Naive thymus-derived CD4-positive, alpha-beta T cell (primary cell): ENCODE measurements at places on chromosomes 11 and 22.

GRCh38 chr11:108319541-108320145 is 96.8 kb downstream of the ATM start:
- DNase-seq = no peak

DNA sequence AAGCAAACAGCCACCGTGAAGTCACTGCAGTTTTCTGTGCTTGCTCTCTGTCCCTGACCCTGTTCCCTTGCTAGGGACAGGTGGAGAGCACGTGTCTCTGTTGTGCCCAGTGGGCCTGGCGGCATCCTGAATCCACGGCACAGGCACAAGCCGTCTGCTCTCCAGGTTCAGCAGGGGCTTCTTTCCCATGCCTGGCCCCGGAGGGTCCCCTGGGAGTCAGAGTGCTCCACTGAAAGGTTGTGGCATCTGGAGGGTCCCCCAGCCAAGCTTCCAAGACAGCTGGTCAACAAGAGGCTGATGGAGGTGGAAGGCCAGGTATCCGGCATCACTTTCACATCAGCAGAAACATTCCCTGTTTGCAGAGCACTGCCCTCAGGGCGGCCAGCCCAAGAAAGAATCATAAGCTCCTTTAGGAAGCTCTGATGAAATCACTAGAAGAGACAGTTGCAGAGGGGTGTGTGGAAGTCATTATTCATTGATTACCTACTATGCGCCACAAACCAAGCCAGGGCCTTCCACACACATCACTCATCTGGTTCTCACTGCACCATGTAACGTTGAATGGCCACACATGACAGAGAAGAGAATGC is 346.4 kb upstream of the B3GAT1 start:
- DNase-seq = no peak

DNA sequence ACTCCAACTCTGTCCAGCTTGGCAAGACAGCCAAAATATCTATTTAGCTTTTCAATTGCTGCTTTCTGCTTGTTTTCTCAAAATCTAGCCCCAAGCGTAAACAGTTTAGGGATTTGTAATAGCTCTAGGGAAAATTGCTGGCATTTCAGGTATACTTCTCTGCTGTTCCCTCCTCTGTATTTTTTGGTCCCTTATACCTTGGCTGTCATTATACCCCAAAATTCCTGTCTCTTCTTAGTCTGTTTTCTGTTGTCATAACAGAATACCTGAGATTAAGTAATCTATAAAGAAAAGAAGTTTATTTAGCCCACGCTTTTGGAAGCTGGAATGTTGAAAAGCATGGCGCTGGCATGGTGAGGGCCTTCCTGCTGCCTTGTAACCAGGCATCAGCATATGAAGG is 23.5 kb downstream of the MCAM start:
- DNase-seq = no peak

DNA sequence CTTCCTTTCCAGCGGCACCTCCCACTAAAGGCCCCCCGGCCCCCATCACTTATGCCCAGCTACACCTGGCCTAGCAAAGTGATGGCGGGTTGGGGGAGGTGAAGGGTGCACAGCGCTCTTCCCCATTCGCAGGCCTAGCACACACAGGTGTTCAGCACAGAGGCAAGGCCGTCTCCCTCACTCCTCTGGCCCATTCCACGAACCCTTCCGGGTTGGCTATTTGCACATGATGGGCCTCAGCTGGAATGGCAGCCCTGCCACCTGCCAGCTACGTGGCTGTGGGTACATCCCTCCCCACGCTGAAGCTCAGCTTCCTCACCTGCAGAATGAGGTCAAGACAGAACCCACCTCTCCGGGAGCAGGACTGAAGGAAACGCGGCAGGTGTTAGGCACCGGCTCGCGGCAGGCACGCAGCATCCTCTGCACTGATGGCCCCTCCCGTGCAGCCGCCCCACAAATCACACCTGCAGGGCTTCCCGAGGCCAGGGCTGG is 4.8 kb downstream of the KIAA0930 start:
- no peak for DNase-seq

- DNase-seq = no peak
Measured at GRCh38 chr11:113721462-113722066, 15.5 kb upstream of the TMPRSS5 start.

DNA sequence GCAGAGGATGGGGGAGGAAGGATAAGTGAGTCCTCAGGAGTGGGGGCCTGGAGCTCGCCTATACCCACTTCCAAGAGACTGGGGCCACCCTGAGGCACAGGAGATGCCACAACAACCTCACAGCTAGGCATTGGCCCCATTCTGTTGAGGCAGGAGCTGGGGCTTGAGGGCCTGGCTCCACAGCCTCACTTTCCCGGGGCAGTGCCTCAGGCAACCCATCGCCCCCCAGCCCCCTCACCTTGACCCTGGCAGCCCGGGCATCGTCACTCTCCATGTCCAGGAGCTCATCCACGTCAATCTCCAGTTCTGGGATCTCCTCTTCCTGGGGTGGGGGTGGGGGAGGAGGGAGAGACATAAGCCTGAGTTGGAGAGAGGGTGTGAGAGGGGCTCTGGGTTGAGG is 1.8 kb downstream of the PPP1R14B start:
- DNase-seq = no peak

GRCh38 chr11:71504531-71504930 is 22.5 kb upstream of the KRTAP5-7 start:
- no peak for DNase-seq

DNA sequence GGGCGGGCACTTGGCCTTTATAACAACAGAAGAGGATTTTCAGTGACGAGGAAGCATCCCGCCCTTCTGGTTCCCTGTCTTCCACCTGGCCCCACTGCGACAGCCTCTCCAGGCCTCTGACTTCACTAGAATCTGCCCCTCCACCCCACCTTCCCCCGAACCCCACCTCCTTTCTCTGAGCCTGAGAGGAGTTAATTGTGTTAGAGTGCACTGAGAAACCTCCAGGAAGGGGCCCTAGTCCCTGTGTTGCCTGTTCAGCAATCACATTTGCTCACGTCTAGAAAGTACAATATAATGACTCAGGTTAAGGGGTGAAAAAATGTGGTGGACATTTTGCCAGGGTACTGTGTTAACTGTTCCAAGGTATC is 38.8 kb downstream of the PTPRJ start:
- no peak for DNase-seq

GRCh38 chr11:94673951-94674491 is 94.1 kb upstream of the AMOTL1 start:
- DNase-seq = no peak

DNA sequence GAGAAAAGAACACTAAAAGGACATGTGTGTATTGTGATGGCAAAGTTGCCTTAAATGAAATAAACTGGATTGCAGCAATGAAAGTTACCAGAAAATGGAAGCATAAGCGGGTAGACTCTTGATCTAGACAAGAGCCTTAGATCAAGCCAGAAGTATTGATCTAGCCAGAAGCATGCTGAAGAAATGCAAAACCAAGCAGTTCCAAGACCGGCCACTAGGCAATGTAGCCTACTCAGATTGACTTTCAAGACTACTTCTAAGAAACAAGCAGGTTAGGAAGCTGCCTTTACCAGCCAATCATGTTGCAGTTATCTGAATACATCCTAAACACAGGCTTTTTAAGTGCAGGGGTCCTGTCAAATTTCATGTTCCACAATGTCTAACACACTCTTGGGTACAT is 54.6 kb downstream of the KCNA4 start:
- no peak for DNase-seq

GRCh38 chr11:1931341-1932104 is 12.0 kb downstream of the TNNT3 start:
- DNase-seq = no peak

- no peak for DNase-seq
Measured at GRCh38 chr11:19239039-19239438, 1.7 kb downstream of the E2F8 start.

GRCh38 chr22:37240941-37241320 is 3.1 kb downstream of the RAC2 start:
- no peak for DNase-seq

DNA sequence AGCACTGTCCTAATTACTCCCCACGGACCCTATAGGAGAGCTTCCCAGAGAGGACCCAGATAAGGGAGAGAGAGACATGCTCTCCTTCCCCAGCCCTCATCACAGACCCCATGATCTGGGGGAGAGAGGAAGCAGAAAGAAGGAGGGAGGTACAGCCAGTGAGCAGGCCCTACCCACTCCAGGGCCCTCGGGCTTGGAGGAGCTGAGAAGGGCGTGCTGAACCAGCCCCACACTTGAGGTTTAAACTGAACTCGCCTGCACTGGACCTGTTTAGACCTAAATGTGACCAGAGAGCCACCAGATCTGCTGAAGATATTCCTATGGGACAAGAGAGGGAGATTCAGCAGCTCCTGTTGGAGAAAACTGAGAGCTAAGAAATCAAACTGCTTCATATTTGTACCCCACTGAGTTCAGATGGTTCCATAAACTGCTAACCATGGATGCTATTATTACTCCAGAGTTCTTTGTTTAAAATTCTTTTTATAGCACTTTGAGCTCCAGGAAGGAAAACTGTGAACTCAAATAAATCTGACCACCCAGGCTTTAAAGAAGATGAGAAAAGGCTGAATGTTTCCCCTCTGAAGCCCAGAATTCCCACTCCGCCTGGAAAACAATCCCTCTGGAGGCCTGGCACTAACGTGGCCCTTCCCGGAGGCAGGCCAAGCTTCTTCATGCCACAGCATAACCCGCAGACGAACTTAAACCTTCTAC is 67.2 kb downstream of the EFCAB6 start:
- DNase-seq = no peak

GRCh38 chr11:16321148-16321547 is 35.2 kb downstream of the SOX6 start:
- DNase-seq = no peak

GRCh38 chr11:121464352-121464946 is 11.7 kb upstream of the SORL1-AS1 start:
- peak; percentile 42 for DNase-seq

DNA sequence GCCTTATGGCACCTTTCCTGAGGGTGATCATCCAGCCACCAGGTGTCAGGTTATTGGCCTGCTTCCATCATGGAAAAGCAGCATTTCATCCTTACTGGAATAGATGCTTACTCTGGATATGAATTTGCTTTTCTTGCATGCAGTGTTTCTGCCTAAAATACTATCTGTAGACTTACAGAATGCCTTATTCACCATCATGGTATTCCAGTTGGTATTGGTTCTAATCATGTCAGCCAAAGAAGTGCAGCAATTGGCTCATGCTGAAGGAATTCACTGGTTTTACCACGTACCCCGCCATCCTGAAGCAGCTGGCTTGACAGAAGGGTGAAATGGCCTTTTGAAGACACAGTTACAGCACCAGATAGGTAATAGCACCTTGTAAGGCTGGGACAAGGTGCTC is 194.2 kb downstream of the AASDHPPT start:
- DNase-seq = no peak

GRCh38 chr22:21712751-21713427 is 22.7 kb downstream of the YPEL1 start:
- peak; percentile 44 for DNase-seq

DNA sequence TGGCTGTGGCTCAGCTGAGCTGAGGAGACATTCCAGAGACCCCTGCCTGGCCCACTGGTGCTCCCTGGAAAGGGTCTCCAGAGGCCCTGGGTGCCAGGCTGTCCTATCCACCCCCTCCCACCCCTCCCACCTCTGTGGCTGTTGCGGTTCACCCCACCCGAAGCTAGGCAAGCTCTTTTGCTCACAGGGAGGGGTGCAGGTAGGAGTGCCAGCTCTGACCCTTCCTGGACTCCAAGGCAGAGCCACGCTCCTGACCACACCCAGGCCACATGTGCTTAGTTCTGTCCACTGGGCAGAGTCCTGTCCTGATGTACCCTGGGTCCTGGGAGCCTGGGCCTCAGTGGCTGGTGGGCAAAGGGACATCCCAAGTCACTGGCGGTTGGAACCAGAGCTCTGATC is 16.4 kb downstream of the IL17REL start:
- no peak for DNase-seq

DNA sequence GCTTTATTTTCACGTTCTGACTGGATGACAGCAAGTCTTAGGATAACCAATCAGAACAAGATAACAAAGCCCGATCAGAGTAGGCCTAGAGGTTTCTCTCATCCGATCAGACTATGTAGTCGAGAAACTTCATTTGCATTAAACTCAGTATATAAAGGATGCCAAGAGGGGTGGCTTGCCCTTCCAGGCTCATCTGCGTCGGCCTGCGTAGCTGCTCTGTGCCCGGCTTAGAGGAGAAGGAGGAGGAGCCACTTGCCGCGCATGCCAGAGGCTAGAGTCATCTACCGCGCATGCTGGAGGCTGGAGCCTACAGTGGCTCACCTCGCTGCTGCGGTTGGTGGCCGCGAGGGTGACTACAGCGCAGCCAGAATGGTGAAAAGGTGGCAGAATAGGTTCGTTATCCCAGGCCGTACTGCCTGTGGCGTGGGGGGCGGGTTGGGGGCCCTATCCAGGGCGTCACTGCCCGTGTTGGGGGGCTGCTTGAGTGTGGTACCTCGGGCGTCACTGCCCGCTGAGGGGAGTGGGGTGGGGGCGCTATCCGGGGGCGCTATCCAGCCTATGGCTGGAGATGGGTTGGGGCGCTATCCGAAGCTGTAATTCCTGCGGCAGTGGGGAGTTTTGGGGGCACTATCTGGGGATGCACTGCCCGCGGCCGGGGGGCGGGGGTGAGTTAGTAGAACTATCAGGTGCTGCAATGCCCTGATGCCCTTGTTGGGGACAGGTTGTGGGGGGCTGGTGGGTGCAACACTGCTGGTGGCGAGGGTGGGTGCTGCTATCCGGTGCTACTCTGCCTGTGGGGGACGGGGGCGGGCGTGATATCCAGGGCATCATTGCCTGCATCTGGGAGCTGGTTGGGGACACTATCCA is at the start of gene RFPL2:
TSS of gene RFPL2 (minus strand) at position 218 of the 867 bp plus-strand sequence. CDS start 2,622 bp downstream, outside the sequence.
- no peak for DNase-seq

- DNase-seq = no peak
Measured at GRCh38 chr22:24063986-24064385, 52.9 kb downstream of the CABIN1 start.

DNA sequence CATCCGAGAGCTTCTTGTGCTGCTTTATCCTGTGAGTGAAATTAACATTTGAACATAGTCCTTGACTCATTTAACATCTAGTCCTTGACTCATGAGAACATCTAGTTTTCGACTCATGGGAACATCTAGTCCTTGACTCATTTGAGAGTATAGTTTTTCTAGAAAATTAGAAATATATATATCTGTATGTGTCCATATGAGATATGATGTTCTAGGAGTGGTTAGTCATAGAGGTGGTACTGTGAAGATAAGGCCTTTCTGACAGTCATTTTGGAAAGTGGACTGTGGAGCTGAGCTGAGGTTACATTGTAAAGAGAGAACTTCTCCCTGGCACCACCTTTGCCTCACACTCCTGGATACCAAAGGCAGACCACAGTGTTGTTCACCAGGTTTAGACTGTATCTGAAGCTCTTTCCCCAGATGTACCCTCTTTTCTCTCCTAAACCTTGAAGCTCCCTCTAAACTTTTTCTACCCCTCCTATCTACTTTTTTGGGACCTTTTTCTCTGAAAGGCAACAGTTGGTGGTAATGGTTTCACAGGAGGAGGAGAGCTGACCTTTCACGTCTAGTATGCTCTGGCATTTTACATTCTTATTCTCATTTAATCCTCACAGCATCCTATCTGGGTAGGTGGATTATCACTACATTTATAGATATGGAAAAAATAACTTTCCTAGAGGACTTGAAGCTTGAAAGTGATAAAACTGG is 67.2 kb downstream of the PPP2R1B start:
- no peak for DNase-seq

- DNase-seq = no peak
Measured at GRCh38 chr11:122159173-122159721, 43.2 kb upstream of the BLID start.
